ENCODE measurements at places on chromosomes 6 and 20.
A peak's percentile ranks its signal among the peaks of the same experiment; 100 is the strongest.

DNA sequence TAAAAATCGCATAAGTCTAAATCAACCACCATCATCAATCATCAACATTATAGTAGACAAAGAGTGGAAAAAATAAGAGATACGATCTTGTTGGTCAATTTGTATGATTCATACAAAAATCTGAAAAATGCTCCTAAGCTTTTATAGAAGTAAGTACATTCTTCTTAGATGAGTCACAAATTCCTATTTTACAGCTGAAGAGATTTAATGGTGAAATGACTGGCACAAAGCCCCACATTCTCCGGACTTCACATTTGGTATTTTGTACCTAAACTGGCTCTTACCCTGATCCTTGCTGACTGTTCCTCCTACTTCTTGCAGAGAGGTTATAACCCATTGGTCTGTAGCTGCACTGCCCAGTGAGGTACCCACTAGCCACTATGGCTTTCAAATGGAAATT is 29.9 kb upstream of the PREP start:
- no peak for DNase-seq

- no peak for DNase-seq
These were observed 487 bp upstream of the BMP6 start for GRCh38 chr6:7725412-7725811.

- no peak for DNase-seq
These were observed 58.2 kb downstream of the PIGU start for GRCh38 chr20:34618676-34619075.

- DNase-seq, result no peak
These were observed 59.6 kb downstream of the ANKRD60 start for GRCh38 chr20:58168843-58169242.

DNA sequence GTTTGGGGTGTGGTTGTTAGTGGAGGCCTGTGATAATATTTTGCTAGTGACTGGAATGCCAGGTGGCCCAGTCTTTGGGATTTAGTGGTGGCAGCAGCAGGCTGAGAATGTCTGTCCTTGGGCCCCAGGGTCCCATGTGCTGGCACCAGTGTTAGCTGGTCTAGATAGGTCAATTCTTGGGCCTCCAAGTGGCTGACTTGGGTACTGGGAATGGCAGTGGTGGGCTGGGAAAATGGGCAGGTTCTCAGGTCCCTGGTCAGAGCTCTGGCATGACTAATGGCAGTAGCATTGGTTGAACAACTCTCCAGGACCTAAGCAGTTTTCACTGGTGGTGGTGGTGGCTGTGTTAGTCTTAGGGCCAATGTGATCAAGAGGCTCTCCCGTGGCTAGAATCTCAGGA is 50.3 kb downstream of the OLIG3 start:
- DNase-seq, result no peak

DNA sequence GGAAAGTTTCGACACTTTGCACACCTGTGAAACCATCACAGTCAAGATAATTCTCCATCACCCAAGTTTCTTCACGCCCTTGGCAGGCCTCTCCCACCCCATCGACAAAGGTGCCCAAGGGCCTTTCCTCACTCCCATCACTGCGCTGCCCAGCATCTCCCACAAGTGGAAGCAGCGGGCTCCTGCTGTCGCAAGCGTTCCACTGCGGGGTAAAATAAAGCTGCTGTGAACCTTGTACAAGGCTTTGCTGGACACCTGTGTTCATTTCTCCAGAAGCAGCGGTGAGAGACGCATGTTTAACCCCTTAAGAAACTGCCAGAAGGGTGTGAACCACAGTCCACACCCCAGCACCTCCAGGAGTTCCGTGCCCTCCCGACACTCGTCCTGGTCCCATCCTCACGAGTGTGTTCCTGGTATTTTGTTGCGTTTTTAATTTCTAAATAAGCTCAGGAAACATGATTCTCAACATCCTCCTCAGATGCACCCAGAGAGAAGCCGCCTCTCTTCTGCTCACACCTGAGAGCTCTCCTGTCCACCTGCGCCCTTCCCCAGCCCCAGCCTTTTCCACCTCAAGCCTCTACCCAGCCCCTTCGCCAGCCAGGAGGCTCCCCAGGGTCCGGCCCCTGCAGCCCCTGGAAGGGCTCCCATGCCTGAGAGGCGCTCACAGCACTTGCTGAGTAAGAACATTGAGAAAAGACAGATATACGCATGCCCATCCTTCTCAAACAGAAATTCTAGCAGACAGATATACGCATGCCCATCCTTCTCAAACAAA is 97.5 kb downstream of the TAF4 start:
- no peak for DNase-seq

GRCh38 chr6:111978532-111979149 is 75.3 kb upstream of the CCN6 start:
- no peak for DNase-seq

- no peak for DNase-seq
These were observed 154.3 kb downstream of the VEGFA start for GRCh38 chr6:43924222-43924702.

DNA sequence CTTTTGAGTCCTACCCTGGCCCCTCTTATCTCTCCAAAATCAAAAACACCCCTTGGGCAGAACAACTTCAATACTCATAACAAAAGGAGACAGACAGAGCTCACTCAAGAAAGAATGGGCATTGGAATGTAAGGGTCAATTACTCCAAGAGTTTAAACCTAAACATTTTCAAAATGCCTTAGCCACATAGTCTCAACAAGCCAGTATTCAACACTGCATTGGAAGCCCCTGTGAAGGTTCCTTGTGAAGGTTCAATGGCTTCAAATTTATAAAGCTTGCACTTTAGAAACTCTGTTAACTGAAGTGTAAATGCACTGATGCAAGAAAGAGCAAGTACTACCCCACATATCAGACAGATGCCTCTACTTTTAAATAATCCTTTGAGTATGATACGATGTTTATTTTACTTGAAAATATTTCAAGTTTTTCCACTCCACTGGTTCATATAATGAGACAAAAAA is 139.1 kb upstream of the LAMP5 start:
- no peak for DNase-seq

GRCh38 chr6:14180609-14181008 is 63.0 kb downstream of the CD83 start:
- DNase-seq, result no peak

GRCh38 chr6:47294990-47295389 is 14.7 kb downstream of the TNFRSF21 start:
- no peak for DNase-seq

DNA sequence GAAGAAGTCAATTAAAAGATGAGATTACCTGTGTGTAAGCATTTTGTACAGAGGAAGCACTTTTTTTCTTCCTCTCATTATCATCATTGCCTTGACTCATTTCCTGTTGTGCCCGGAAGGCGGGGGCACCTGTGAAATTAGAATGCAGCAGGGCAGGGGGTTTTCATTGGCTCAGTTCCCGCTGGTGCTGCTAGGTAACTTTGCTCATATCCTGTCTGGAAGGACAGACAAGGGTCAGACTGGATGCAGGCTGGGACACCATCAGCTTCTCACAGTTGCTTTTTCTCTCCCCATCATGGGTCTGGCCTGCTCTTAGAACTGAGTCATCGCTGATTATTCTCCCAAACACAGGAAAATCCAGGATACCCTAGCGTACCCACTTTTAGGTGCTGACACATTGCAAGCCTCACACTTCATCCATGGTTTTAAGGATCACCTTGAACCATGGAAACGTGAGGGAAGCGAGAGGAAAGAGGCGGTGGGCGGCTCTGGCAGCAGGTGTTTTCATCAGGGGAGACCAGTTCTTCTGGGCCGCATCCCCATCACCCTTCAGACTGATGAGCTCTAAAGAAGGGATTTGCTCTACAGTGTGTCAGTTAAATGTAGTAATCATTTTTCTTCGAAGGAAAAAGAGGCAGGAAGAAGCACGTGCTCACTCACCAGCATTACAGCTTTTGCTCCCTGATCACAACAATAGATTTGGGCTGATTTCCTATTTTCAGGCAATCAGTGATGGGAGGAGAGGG is 195.7 kb upstream of the SASH1 start:
- no peak for DNase-seq

GRCh38 chr6:138972226-138972665 is 15.8 kb downstream of the REPS1 start:
- peak; percentile 44 for DNase-seq

DNA sequence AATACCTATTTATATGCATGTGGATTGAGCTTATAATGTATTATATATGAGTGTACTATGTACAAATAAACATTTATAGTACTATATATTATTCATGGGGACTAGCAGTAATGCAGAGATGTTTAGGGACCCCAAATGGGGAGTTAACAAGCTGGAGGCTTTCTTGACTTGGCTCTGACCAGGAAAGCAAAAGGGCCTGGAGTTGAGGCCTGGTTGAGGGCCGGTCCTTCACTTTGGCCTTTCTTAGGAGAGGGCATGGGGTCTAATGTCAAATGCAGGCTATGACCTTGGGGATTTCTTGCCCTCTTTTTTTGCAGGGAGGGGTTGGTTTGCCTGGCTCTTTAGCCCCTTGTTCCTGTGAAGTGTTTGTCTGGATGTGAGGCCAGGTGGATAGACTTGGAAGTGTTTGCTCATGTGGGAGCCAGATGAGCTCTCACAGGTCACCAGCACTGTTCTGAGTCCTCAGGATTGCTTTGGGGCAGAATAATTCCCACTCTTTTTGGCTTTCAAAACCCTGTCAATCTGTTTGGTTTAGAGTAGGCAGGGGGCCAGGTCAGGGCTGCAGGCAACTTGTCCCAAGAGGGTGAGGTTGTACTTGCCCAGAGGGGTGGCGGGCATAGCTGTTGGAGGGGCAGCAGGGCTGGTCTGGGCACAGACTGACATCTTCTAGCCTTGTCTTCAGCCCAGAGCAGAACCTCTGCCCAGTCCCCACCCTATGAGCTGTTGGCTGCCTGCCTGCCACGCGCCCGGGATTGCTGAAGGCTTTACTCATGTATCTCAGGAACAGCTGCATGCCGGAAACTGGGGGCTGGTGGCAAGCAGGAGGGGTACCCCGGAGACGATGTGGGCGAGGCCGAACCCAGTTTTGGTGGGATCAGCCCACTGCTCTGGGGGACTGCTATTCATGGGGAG is 14.6 kb downstream of the TJAP1 start:
- no peak for DNase-seq

GRCh38 chr6:7051780-7052442 is 55.9 kb upstream of the RREB1 start:
- peak; percentile 88 for DNase-seq

GRCh38 chr6:161242779-161243693 is 30.8 kb downstream of the AGPAT4 start:
- no peak for DNase-seq

GRCh38 chr6:52550870-52551269 is 26.0 kb downstream of the TRAM2 start:
- no peak for DNase-seq

DNA sequence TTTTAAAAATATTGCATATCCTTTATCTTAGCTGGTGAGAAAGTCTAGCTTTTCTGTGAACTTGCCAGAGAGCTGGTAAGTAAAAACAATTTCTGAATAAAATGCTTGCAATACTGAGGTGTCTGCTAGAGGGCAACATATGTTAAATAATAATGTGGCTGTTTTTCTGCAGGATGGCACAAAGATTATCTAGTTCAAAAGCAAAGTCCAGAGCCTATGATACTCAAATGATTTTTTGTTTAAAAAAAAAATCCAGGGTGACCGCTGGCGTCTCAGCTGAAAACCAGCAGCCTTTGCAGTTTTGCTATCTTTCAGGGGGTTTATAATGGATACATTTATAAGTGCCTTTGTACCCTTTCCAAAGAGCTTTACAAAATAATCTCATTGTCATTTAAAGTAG is 194.9 kb downstream of the PHACTR1 start:
- peak; percentile 62 for DNase-seq

- DNase-seq, result no peak
These were observed 4.5 kb upstream of the CITED2 start for GRCh38 chr6:139378882-139379341.

GRCh38 chr20:7687065-7687464 is 253.2 kb downstream of the HAO1 start:
- no peak for DNase-seq

Data from retina (tissue), 1 donor.